ENCODE measurements at places on chromosomes 1 and 21.

DNA sequence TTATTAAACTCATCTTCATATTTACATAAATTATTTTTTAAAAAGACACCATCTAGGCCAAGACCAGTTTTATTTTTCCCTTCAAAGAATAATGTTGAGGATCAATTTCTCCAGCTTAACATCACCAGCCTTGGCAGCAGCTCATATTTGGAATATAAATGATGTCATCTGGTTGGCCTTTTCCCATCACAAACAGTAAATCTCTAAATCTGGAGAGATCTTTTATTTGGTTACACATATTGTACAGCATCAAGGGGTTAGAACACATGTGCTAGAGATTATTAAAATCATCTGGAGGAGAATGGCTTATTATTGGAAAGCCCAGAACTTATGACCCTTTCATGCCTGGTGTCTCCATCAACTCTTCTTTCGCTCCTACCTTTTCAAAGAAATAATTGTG is 508.8 kb downstream of the PLPP3 start:
- no peak for DNase-seq

GRCh38 chr21:43194303-43195120 is 25.7 kb downstream of the CRYAA start:
- DNase-seq, result no peak

DNA sequence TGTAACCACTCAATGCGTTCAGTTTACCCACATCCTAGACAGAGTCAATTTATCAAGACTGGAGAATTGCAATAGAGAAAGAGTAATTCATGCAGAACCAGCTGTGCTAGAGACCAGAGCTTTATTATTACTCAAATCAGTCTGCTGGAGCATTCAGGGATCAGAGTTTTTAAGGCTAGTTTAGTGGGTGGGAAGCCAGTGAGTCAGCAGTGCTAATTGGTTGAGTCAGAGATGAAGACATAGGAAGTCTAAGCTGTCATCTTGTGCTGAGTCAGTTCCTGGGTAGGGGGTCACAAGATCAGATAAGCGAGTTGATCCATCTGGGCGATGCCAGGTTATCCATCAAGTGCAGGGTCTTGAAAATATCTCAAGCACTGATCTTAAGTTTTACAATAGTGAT is 499.6 kb downstream of the MRPL39 start:
- no peak for DNase-seq

DNA sequence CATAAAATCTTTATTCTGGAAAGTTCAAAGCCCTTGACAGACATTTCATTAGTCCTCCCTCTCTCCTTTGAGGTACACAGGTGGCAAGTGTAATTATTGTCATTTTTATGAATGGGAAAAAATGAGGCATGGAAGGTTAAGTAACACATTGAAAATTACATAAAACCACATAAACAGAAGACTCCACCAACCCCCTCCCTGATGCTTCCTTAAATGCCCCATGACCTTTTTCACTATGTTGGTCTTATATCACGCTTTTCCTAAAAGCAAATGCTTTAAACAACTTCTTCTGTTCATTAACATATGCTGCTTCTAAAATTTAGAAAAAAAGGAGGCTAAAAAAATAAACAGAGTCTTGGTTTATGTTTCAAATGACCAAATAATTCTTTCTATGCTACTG is 648.4 kb downstream of the PTPRC start:
- no peak for DNase-seq

- DNase-seq, result no peak
Measured at GRCh38 chr1:58155418-58156123, 391.0 kb downstream of the OMA1 start.

- no peak for DNase-seq
Measured at GRCh38 chr1:59215766-59216291, 81.1 kb upstream of the FGGY start.

GRCh38 chr1:29210278-29211085 is 20.3 kb downstream of the MECR start:
- no peak for DNase-seq

DNA sequence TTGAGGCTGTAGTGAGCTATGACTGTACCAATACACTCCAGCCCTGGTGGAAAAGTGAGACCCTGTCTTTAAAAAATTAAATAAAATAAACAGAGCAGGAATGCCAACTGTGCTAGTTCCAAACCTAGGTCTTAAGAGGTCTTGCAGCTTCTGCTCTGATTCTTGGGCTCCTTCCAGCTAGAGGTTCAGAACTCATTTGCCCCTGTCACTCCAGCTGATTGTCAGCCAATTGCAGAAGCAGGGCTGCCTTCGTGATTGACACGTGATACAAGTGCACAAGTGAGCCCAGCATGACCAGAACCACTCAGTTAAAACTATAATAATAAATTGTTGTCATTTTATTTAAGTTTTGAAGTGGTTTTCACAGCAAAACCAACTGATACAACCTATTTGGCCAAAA is 298.4 kb downstream of the USP25 start:
- DNase-seq, result no peak

All from activated T-helper 1 cell treated with Interleukin-2 at 50 U/mL for 16 hours (primary cell).